Stimulated activated CD8-positive, alpha-beta memory T cell treated with anti-CD3 and anti-CD28 coated beads, Interleukin-7, amount 100 ng/mL, for 4 hours (primary cell): ENCODE measurements at places on chromosomes 7 and 10.

GRCh38 chr7:1974290-1975101 lies 258.2 kb downstream of the MAD1L1 start:
- DNase-seq, result no peak

DNA sequence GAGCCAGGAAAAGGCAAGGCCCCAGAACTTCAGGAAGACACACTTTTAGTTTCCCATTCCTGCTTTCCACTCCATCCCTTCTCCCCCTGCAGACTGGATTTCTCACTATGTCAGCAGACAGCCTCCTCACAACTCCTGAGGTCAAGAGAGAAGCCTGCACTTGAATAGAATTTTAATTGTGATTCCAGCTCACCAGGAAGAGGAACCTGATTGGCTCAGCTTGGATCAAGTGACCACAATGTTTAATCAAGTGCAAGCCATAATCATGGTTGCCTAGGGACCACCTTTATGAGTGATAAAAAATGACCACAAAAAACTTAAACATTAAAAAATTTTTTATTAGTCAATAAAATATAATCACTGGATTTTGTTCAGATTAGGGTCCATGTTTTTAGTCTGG lies 244.7 kb upstream of the RHOBTB1 start:
- no peak for DNase-seq

GRCh38 chr10:114540236-114540635 lies 117.8 kb downstream of the ABLIM1 start:
- no peak for DNase-seq

DNA sequence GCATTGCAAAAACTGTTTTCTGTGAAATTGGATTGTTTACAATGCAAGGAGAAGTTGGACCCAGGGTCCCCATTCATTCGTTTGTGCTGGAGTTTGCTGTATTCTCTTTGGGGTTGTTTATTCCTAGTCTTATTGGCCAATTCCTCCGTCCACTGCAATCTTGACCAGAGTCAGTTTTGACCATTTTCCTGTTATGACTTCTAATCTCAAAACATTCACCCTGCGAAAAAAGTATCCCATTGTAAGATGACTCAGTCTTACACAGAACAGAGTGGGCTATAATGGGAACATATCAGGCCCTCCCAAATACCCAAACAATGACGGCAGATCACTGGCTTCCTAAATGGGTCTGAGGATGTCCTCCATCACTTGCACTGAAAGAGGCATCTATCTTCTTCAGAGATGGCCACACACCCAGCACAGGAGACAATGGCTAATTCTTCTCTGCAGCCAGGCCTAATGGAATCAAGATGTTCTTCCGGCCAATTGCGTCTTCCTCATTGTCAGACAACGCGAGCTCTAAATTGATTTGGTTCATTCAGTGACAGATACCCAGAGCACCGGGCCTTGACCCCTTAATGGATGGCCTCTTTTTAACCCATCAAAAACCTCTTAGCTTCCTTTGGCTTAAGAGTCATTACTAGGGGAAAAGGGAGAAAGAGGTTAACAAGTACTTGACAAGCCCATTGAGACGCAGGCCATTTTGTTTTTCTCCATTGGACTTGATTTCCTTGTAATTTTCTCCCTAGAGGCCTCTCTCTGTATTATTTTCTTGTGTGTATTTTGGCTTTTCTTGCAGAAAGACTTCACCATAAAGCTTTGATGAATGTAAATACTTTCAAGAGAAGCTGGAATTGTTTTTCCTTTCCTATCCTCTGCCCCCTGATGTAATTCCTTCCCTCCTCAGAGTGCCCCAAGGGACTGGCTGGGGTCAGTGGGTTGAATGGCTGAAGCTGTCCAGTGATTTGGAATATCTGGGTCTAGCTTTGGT lies 129.6 kb downstream of the PRPF18 start:
- DNase-seq, result no peak

DNA sequence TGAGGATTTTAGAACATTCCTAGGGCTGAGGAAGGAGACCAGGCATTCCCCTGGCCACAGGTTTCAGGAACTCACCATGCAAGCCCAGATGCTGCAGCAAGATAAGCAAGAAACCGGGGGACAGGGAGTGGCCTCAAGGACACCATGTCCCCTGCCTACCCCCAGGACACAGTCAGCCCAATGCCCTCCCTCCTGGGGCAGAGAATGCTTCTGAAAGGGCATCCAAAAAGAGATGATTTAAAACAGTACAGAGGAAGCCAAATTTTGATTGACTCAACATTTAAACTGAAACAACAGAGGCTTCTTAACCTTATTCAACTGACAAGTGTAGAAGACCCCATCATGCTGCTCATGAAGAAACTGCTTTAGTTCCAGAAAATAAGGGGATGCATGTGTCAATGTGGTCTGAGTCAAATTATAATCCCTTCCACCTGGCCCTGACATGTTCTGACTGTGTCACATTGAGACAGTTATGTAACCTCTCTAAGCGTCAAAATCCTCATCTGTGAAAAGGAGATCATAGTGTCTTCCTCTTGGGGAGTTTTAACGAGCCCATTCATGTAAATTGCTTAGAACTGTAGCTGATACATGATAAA lies 60.0 kb downstream of the ICA1 start:
- DNase-seq, result no peak

- DNase-seq, result no peak
Measured at GRCh38 chr10:1549591-1550290, 187.6 kb downstream of the ADARB2 start.

DNA sequence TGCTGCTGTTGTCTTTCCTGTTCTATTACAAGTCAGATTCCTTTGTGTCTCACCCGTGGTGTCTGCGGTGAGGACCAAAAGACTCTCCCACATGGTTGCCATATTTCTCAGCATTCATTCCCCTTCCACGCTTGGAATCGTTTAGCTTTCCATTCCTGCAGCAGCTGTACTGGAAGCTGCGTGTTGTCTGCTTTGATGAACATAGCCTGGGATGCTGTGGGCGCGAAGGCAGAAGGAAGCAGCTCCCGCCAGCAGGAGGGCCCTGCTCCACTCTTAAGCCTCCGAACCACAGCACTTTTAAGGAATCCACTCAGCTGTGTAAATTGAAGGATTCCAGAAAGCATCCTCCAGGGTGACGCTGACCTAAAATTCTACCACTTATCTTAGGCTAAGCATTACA lies 303.6 kb upstream of the PITRM1 start:
- DNase-seq, result no peak
